ENCODE measurements at places on chromosomes 5 and 9. TPM values are rescaled to one million over a fixed set of nuclear protein-coding genes. Genes with fewer than 3 reads are reported as not detected.

Gene PLAC8L1
- 3.0 TPM for total RNA-seq

Gene CENPH
- 21.9 TPM for total RNA-seq

- no peak overlapping the region for H3K27ac ChIP-seq
- H3K36me3 ChIP-seq: no peaks in the 10 kb centered on the region
- H3K27me3 ChIP-seq: peaks cover 6% of the 10 kb centered on the region
- no peak for DNase-seq
These were observed 39.2 kb upstream of the ACO1 start for GRCh38 chr9:32345243-32345642.

DNA sequence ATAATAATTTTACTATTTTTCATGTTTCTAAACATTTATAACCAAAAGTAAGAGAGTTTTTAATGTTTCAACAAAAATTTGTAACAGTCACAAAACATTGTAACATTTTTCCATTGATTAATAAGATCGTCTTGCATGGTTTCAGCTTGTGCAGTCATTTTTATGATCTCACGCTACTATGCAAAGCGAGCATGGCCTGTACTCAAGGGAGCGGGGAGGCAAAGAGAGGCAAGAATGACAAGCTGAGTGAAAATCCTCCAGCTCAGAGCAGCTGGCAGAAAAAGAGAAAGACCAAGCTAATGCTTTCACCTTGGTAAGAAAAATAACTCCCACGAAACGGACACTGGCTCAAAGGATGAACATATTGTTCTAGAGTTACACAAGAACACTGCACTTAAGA is 90.0 kb upstream of the SV2C start:
- no peaks in the 10 kb centered on the region for H3K36me3 ChIP-seq
- no peaks in the 10 kb centered on the region for H3K4me1 ChIP-seq
- DNase-seq: no peak
- peaks cover 18% of the 10 kb centered on the region for H3K27me3 ChIP-seq
- H3K27ac ChIP-seq: no peak overlapping the region

GRCh38 chr9:124869466-124869985 is 7.6 kb downstream of the ARPC5L start:
- H3K4me3 ChIP-seq: peak overlapping the region; percentile 95
- H3K27me3 ChIP-seq: no peaks in the 10 kb centered on the region
- H3K4me1 ChIP-seq: peaks cover 29% of the 10 kb centered on the region
- peak overlapping the region; percentile 97 for H3K27ac ChIP-seq

DNA sequence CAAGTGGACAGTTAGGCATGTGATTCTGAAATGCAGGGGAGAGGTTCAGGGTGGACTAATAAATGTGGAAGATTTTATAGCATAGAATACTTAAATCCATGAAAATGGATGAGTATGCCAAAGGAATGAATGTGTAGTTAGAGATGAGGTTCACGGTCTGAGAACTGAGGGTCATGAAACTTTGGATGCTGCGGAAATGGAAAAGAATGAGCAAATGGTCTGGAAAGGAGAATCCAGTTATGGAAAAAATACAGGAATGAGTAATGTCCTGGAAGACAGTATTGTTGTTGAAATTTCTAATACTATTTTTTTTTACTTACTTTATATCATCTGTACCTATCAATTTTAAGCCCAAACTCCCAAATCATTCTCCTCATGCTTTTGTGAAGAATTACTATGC is 2369.4 kb downstream of the MAT2B start:
- H3K36me3 ChIP-seq: no peaks in the 10 kb centered on the region
- no peaks in the 10 kb centered on the region for H3K27me3 ChIP-seq
- no peak for DNase-seq

DNA sequence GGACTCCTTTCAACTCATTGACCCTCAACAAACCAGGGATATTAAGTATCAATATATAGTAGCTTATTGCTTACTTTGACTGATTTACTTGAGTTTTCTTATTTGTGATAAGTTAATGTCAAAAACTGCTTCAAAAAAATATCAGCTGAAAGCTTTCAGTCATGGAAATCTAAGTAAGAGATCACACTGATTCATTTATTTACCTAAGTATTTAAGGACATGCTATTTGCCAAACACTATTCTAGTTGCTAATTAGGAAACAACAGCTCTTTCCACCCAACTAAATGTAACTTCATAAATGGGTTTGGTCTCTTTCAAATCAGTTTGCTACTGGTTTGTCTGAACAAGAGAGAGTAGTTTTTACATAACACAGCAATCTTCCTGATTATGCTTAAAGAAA is 48.2 kb downstream of the CHD1 start:
- H3K4me1 ChIP-seq: no peaks in the 10 kb centered on the region
- H3K27ac ChIP-seq: no peak overlapping the region
- H3K27me3 ChIP-seq: no peaks in the 10 kb centered on the region
- H3K4me3 ChIP-seq: no peak overlapping the region
- H3K36me3 ChIP-seq: peaks cover 94% of the 10 kb centered on the region

- no peak for DNase-seq
- H3K4me1 ChIP-seq: no peaks in the 10 kb centered on the region
- peaks cover 98% of the 10 kb centered on the region for H3K36me3 ChIP-seq
- H3K27ac ChIP-seq: no peak overlapping the region
These were observed 14.3 kb downstream of the CLTA start for GRCh38 chr9:36204906-36205547.

Measured in MCF 10A (cell line).